ENCODE measurements at places on chromosomes 1 and 21.
A peak's percentile ranks its signal among the peaks of the same experiment; 100 is the strongest.

- DNase-seq, result no peak
Measured at GRCh38 chr1:33468531-33468930, 3.9 kb upstream of the ZSCAN20 start.

GRCh38 chr1:172117800-172118199 is 276.5 kb downstream of the DNM3 start:
- DNase-seq, result no peak

- DNase-seq, result no peak
Measured at GRCh38 chr1:85397490-85398032, 67.4 kb downstream of the DDAH1 start.

DNA sequence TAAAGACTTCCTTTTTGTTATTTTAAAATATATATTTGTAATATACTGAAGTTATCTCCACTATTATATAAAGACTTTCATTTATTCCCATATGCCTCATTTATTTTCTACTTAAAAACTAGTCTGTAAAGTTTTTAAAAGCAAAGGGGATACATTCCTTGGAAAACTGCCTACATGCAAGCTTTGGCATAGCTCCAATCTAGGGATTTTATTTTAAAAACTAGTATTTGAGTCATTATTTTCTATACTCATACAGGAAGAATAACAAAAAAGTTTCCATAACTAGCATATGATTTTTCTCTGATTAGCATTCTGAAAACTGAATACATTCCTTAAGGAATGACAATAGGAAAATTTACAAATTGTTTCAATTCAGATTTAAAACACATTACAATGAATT is 88.9 kb downstream of the COL24A1 start:
- DNase-seq, result no peak

GRCh38 chr1:228308085-228308601 is 98.5 kb downstream of the TRIM11 start:
- no peak for DNase-seq

DNA sequence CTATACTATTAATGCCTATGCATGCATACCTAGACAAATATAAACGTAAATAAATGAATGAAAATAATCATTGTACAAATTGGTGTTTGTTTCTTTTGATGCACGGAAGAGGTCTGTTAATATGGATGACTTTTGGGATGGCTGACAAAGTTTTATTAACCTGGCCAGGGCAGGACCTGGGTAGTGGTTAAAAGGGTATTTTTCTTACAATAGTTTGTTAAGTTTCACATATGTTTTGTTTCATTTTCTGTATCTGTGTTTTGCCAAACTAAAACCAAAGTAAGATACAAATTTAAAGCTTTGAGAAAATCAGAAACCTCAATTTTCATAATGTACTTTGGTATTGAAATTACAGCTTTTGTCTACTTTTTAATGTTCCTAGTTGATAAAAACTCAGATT is 222.7 kb upstream of the OLFM3 start:
- no peak for DNase-seq

DNA sequence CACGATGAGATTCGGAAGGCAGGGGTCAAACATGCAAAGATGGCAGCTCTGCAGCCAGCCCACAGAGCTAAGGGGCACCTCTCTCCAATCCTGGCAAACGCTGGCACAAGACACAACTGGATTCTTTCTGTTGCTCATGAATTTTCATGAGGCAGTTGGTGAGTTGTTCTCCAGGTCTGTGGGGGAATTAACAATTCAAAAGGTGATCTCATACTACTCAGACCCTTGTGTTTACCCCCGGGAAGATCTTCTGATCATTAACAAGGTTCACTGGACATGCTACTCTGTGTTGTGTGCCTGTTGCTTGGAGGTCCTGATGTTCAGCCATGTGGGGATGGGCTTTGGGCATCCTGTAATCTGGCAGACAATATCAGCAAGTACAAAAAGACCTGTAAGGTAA is 128.9 kb downstream of the HHAT start:
- no peak for DNase-seq

GRCh38 chr1:15808955-15809354 is 1.5 kb upstream of the UQCRHL start:
- DNase-seq, result no peak

DNA sequence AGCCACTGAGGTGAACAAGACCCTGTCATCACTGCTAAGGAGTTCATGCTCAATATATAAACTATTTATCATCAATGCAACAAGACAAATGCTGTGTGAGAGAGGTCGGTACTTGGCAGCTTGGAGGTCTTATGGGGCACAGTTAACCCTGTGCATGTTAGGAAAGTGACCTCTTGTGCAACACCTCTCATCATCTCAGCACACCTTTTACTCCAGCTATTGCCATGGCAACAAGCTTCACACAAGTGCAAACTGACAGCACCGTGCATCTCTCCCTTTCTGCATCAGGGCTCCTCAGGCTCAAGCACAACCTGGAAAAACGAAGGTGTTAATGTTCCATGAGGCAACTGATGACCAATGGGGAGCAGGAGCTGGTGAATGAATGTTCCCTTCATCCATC is 14.7 kb upstream of the MYSM1 start:
- DNase-seq, result no peak

GRCh38 chr21:30152792-30153191 is 13.8 kb downstream of the CLDN17 start:
- DNase-seq, result no peak

- no peak for DNase-seq
Measured at GRCh38 chr1:153608742-153609584, 4.0 kb downstream of the S100A16 start.

DNA sequence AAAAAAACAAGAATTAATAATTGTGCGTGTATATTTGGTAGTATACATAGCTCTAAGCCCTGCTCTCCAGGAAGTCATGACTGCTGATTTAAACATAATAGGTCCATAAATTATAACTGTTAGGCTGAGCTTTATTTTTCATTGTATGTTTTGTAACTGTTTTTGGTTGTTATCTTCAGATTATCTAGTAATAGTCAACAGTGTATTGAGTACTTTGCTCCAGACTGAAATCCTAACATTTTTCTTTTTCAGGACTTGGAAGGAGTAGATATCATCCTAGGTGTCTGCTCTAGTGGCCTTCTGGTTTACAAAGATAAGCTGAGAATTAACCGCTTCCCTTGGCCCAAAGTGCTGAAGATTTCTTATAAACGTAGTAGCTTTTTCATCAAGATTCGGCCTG is 90.9 kb downstream of the TMEM200B start:
- DNase-seq, result no peak

- DNase-seq, result peak; percentile 44
Measured at GRCh38 chr1:119675349-119676345, 27.6 kb upstream of the ZNF697 start.
